Stimulated activated CD4-positive, alpha-beta T cell treated with anti-CD3 and anti-CD28 coated beads, Interleukin-15, amount 100 ng/mL, for 48 hours (primary cell): ENCODE measurements at places on chromosomes 11 and 22.

- DNase-seq: no peak
Observed at GRCh38 chr11:108221911-108222573, 396 bp downstream of the NPAT start.

GRCh38 chr11:110119317-110119716 lies 26.1 kb downstream of the ZC3H12C start:
- DNase-seq: no peak

DNA sequence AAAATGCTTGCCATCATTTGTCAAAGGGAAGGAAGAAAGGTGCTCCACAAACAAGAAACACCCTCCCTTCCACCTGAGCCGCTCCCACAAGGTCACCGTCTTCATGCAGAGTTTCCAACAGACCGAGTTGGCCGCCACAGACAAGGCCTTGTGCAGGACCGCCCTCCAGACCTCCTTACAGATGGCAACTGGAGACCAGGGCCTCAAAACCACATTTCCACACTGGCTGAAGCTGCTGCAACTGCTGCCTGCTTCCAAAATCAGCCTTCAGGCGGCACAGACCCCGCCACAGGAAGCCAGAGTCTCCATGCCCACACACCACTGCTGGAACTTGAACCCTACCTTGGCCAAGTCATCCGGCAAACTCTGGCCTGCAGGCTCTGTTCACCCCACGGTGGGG lies 6.3 kb downstream of the DEAF1 start:
- no peak for DNase-seq

DNA sequence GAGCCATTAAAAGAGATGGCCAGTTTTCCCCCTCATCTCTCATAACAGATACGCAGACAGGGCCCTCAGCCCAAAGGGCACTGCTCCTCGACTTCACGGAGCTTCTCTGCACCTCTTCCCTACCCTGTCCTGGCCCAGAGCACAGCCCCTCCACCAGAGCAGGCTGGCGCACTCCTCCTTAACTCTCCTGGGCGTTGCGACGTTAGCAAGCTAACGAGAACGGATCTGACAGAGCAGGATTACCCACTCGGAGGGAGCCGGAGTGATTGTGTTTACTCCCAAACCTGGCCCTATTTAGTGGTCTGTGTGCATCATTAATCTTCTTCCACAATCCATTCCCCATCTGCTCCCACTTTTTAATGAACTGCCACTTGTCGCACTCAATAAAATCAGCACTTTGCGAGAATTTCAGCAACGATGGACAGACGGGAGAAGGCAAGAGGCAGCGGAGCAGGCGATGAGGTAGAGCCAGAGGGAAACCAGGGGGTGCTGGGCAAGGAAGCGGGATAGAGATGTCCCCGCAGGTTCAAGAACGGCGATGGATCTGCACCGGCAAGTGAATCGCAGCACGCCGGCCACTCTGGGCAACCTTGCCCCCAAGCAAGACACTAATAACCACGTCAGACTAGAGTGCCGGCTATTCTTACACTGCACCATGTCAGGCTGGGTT lies 159.4 kb downstream of the BUD13 start:
- DNase-seq: no peak

DNA sequence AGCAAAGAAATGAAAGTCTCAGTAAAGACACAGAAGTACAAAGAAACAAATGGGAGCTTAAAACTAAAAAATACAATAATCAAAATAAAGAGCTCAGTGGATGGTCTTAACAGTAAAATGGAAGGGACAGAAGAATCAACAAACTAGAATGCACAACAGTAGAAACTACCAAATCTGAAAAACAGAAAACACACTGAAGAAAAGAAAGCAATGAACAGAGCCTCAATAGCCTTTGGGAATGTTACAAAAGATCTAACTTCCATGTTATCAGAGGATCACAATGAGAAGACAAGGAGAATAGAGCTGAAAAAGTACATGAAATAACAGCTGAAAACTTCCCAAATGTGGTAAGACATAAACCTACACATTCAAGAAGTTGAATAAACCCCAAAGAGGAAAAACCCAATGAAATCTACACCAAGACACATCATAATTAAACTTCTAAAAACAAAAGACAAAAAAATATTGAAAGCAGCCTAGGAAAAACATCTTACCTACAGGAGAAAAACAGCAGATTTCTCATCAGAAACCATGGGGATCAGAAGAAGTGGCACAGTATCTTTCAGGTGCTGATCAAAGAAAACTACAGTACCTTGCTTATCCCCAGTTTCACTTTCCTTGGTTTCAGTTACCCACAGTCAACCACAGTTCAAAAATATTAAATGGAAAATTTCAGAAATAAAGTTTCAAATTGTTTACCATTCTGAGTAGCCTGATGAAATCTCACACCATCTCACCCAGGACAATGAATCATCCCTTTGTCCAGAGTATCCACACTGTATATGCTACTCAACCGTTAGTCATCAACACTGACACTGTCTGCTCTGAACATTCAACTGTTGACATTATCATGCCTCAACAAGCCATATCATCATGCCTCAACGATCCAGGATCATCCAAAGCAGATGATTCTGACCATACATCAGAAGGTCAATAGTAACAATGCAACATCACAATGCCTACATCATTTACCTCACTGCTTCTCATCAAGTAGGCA lies 22.2 kb downstream of the RRAS2 start:
- no peak for DNase-seq

DNA sequence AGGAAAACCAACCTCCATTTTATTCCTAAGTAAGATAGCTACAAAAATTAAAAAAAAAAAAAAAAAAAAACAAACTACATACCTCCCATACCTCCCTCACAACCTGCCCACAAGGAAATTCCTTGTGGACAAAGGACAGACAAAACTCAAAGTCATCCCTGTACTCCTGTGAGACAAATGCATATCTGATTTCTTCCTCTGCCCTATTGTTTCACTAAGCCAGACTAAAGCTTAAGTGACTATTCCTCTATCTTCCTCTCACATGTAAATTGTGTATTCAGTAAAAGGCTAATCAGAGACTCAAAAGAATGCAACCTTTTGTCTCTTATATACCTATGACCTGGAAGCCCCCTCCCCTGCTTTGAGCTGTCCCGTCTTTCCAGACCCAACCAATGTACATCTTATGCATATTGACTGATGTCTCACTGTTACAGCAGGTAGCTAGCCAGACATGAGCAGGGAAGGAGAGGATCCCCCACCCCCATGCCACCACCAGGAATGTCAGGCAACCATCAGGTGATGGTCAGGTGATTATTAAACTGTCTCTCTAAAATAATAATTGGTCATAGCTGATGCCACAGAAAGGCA lies 289.4 kb downstream of the SBF2 start:
- DNase-seq: no peak

DNA sequence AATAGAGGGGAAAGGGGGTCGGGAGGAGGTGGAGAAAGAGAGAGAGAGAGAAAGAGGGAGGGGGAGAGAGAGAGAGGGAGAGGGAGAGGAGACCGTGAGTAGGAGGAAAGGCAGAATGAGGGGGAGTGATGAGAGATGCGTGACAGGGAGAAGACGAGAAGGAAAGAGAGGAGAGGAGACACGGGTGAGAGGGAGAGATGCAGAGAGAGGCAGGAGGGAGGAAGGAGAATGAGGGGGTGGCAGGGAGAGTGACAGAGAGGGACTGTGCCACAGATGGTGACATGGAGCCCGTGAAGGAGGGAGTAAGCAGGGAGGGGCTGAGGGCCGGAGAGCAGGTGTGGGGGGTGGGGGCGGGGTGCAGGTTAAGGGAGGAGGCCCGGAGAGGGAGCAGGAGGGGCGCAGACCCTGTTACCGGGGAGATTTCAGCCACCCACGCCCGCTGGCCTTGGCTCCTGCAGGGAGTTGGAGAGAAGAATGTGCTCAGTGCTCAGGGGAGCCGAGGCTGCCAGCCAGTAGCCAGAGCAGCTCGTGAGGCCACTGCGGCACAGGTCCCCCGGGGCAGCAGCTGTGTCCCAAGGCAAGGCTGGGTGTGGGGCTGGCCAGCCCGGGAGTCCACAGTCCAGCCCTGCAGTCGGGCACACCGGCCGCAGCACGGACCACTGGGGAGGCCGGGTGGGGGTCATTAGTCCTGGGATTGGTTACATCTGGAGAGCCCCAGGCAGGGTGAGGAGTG lies at the start of gene SSTR3:
TSS of gene SSTR3 (minus strand) at position 304 of the 733 bp plus-strand sequence. CDS start 4,674 bp downstream, outside the sequence.
- DNase-seq: no peak

DNA sequence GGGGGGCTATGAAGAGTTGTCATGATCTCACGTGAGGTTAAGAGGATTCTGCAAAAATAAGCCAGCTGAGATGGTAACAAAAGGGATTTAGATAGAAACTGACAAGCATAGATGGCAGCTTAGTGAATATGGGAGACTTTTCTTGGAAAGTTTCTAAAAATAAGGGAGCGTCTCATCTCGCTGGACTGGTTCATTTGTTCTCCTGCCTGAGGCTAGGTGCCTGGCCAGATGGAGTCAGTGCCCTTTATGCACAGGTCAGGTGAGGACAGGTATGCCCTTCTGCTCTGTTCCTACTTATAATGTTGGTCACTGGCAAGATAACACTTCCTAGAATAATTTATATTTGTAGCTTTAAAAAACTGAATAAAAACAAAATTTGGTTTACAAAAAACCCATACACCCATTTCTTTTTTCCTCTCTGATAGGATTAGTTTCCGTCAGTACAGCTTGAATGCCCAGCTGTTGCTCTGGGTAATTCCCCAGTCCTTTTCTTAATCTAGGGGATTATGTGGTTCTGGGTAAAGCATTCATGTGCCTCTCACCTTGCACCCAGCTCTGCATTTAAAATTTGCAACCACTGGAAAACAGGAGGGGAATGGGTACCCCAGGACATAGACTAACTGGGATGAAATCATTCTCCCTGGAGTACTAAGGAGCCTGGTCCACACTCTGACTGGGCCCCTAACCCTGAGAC lies 90.0 kb downstream of the AMOTL1 start:
- no peak for DNase-seq

DNA sequence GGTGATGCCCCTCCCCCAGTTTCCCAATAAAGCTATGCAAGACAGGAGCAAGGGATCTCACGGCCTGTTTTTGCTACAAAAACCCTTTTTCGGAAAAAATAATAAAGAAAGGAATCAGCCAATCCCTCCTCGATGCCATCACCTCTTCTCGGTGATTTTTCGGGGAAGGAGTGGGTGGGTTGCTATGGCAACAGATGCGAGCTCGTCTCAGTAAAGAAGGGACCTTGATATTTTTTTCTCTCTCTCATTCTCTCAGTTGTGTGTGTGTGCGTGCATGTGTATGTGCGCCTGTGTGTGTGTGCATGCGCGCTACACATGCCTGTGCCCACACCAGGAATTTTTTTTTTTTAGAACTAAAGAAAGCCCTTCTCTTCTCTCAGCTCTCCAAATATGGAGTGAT lies 3.8 kb upstream of the NPAS4 start:
- no peak for DNase-seq

- DNase-seq: no peak
Observed at GRCh38 chr11:78061088-78061920, 2.4 kb upstream of the THRSP start.

DNA sequence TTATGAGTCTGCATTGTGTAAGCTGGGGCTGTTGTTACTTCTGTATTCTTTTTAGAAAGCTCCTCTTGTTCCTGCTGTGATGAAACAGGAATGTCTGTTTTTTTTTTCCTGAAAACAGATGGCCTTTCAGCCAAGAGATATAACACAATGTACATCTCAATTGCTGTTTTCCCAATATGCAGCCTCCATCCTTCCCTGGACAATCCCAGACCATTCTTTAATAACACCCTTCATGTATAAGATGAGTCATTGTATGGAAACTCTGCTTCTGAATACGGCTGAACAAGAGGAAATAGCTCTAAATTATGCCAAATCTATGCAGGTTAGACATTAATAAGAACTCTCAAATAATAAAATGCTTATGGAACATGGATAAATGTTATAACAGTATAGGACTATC lies 60.2 kb upstream of the LRRC4C start:
- DNase-seq: no peak

DNA sequence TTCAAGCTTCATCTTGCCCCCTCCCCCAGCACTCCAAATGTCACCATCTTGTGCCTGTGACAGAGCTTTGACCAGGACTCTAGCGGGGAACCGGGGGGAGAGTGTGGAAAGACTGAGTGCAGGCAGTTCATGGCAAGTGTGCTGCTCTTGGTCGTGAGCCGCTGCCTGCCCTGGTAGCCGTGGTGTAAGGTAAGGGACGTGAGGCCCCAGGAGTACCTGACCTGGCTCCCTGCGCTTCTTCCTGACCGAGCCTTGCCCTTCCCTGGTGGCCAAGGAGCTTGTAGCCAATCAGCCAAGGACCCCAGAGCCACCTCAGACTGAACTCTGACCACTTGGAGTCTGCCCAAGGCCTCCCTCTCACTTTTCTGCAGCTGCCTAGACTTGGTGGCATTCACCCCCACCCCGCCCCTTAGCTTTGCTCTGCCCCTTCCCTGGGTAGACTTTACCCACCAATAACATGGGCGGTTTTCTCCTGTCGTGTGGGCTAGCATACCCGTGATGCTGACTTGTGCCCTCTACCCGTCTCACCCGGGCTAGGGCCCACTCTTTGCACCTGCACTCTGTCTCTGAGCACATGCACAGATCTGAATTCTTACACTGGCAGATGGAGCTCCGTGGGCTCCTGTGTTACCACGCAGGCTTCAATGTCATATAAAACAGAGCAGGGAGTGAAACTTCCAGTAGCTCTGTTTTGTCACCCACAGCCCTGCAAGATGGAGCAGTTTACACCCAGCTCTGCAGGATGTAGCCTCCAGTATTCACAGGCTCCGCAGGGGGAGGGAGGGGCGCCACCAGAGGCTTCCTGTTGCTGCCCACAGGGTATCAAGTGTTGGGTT lies 1.5 kb downstream of the DGKZ start:
- DNase-seq: no peak

- no peak for DNase-seq
Observed at GRCh38 chr11:129455756-129456655, 80.4 kb downstream of the BARX2 start.

DNA sequence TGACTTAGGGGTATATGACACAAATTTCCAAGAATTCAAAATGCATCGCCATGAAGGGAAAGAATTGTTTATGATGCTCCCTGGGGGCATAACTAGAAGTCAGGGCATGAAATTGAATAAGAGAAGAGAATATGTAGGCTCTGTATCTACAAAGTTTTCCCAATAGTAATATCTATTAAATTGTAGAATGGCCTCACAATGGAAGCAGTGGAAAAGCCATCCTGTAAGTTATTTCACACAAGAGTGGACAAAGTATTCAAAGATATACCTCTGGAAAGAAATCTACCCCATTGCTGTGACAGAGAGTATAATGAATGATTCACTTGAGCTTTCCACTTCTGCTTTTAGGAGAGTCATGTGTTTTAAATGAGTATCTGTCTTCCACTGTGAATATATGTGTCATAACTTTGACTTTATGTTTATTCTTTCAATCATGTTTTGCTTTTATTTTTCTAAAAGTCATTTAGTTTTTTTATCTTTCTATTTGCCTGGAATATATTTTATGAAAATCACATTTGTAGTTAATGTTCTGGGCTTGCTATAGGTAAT lies 65.7 kb upstream of the DDI1 start:
- DNase-seq: no peak

- DNase-seq: no peak
Observed at GRCh38 chr22:22858559-22858937, 29.1 kb upstream of the IGLL5 start.

GRCh38 chr22:33896575-33897447 lies 23.5 kb downstream of the LARGE1 start:
- no peak for DNase-seq
